ENCODE measurements at places on chromosomes 3 and 15.

GRCh38 chr3:98002717-98003116, 30.5 kb upstream of the RIOX2 start:
- DNase-seq, result no peak

- no peak for DNase-seq
Observed at GRCh38 chr3:71011565-71012287, 571.8 kb downstream of the FOXP1 start.

DNA sequence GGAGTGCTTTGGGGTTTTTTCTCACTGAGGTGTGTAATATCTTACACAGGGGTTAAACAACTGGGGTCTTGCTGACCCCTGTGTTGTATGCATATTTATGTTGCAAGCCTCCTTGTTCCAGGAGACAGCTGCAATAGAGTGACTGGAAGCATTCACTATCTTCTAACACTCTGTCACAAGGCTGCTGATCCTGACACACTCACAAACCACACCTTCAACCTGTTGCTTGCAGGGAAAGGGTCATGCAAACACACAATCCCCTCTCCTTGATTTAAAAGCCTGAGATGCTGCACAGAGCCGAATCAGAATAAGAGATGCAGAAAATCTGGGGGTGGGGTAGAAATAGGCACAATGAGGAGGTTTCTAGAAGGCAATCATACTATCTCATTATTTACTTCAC, 197.3 kb downstream of the CADPS start:
- DNase-seq, result no peak

DNA sequence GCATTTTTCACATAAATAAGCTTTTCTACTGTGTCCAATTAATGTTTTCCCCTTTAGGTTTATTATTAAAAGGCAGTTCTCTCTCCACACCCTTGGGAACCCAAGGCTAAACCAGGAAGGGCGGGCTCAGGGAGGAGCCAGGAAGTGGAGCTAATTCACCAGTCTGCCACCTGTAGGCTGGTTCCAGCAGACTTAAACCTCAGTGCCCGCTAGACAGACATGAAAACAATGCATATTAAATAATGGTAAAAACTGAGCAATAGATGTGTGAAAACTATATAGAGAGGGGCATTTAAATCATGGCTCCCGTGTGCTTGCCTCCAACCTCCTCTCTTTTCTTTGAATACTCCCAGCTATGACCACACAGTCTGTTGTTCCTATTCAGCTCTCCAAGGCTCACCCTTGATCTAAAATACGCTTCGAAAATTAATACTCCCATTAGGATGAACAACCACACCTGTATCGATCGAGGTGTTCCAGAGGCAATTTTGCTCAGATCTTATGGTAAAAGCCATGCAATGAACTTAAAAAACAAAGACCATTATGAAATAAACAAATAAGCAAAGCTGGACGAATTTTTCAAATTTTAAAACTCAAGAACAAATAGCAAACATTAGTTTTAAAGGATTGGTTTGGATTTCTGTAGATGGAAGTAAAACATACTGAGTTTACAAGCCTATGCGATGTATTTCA, 253.3 kb downstream of the TJP1 start:
- no peak for DNase-seq

DNA sequence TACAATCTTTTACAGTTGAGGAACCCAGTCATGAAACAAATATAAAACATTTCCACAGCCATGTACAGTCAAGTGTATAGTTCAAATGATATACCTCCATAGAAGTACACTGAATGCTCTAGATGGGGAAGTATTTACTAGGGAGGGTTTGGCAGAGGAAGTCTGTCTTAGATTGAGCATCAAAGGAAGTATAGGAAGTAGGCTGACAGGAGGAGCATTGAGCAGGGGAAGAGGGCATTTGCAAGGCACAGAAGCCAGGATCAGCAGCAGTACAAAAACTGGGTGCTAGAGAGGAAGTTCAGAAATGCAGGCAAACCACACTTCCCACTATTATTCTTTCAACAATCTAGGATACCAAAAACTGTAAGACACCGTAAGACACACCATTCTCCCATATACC, 122.6 kb downstream of the ANO10 start:
- DNase-seq, result no peak

- DNase-seq, result no peak
Observed at GRCh38 chr3:142608631-142609030, 12.4 kb downstream of the PLS1 start.

- DNase-seq, result no peak
Observed at GRCh38 chr3:151210676-151211381, 7.8 kb upstream of the GPR171 start.

DNA sequence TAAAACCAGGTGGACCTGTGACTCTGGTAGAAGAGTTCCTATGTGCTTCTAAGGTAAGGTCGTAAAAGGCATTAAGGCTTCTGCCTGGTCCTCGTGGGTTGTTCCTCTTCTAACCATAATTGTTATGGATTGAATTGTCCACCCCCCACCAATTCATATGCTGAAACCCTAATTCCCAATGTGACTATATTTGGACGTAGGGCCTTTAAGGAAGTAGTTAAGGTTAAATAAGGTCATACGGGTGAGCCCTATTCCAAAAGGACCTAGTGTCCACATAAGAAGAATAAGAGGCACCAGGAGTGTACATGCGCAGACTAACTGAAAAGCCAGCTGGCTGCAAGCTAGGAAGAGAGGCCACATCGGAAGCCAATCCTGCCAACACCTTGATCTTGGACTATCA, 1.9 kb downstream of the ADPGK start:
- no peak for DNase-seq

DNA sequence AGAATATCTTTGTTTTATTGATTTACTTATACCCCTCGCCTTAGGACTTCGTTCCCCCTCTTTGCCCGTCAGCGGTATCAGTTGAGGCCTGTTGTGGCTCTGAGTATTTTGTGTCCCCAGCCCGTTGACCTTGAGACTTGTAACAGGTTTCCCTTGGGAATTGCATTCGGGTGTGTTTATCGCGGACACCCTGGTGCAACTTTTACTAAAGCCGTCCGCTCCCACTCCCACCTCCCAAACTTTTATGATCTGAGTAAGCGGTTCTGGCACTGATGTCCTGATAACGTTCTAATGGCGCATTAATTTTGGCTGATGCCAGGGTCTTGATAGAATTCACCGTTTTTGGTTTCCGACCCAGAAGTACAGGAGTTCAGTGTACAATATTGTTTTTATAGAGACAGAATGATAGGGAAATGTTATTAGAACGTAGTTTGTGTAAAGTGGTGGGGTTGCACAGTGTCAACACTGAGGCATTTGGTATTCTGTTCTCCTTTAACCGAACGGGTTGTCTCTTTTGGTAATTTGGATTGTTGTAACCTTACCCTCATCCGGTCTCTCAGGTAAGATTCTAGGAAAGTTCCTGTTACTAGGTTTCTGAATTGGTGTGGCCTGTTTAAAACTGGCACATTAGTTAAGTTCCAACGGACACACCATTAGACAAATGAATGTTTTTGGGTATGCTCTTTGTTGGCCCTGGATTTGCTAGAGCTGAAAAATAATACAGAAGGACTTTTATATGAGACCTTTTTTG, 47.8 kb downstream of the OIP5 start:
- DNase-seq, result no peak

DNA sequence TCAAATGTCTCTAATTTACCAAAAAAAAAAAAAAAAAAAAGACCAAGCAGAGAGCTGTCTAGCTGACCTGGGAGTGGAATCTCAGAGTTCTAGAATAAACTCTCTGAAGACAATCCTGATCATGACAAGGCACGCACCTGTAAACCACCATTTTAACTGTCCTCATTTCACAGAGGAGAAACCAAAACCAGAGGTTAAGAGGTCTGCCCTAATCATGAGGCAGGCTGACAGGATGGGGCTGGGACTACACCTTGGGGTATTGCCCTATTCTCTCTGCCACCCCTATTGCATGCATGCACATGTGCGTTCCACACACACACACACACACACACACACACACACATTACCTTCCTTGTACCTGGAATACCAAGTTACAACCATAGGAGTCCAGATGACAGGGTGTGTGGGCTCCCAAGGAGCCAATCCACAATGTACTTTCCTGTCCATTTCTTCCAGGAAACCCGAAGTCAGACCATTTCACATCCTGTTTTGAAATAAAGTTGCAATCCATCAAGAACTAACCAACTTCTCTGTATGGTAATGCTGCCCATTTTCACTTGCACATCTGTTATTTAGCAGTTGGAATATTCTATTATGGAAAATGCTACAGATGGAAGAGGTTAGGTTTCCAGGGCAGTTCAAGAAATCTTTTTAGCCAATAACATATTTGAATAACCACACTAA, 34.6 kb downstream of the HSPBAP1 start:
- no peak for DNase-seq

DNA sequence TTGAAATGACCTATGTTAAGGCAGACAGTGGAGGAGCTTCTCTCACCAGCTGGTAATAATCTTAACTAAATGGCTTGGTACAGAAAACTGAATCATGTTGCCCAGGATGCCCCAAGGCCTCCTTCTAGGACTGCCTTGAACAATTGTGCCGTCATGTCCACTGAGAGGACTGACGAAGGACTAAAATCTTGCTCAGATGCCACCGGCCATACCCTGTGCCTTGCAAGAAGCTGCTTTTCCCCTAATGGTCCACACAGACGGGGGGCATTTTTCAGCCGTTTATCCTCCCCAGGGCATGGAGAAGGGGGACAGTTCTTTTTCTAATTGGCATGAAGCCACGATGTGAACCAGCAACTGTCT, 1.8 kb upstream of the CP start:
- no peak for DNase-seq

- no peak for DNase-seq
Observed at GRCh38 chr3:177308286-177308685, 111.0 kb upstream of the TBL1XR1 start.

DNA sequence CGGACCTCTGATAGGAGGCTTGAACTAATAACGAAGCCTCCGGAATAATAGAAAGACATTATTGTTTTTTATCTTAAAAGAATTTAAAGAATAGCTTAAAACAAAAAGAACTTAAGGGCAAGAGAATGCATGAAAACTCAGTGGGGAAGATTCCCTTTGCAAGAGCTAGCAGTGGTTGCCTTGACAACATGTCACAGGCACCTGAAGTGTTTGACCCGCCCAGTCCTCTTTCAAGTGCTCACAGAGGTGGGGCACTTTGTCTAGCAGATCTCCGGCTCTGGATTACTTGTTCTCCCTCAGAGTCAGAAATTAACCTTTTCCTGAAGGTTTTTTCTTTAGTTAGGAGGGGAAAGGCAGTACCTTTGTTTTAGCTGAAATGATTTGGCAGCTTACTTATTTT, 37.8 kb downstream of the LARS2 start:
- DNase-seq, result no peak

All from T-helper 1 cell (primary cell).